HAP-1 (cell line): ENCODE measurements at places on chromosomes 13 and 19.

DNA sequence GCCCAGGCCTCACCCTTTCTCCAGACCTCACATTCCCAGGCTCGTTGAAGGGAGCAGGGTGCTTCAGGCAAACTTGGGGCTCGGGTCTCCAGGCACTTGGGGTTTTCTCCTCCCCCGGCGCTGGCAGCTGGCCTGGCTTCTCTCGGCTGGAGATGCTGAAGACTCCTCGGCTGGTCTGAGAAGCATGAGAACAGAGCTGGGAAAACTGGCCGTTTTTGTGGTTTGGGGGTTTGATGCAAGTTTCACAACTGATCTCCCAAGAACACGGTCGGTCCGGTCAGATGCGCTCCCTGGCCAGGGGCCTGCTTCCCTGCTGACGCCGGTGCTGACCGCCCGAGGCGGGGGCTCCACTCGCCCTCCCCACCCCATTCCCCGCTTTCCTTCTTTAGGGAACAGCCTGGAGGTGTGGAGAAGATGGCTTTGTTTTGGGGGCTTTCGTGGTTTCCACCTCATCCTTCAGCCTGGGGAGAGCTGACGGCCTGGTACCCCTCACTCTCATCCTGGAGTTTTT is 35.3 kb downstream of the CEBPA start:
- no peak for DNase-seq

GRCh38 chr13:35881360-35881759 is 249.8 kb downstream of the DCLK1 start:
- DNase-seq, result no peak

DNA sequence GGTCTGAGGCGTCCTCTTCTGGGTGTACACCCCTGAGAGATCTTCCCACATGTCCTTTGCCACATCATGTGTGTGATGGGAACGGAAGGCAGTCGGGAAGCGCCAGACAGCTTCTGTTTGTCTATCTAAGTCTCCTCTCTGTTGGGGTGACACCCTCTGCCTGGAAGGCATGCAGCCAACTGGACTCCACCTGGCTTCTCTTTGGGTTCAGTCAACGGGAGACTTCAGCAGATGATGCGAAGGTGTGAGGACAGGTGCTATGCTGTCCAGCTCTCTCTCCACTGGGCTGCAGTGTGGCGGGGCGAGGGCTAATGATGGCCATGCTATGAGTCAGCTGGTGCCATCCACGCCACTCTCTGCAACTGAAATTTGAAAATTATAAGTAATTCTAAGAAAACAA is 14.3 kb upstream of the SBK3 start:
- no peak for DNase-seq

DNA sequence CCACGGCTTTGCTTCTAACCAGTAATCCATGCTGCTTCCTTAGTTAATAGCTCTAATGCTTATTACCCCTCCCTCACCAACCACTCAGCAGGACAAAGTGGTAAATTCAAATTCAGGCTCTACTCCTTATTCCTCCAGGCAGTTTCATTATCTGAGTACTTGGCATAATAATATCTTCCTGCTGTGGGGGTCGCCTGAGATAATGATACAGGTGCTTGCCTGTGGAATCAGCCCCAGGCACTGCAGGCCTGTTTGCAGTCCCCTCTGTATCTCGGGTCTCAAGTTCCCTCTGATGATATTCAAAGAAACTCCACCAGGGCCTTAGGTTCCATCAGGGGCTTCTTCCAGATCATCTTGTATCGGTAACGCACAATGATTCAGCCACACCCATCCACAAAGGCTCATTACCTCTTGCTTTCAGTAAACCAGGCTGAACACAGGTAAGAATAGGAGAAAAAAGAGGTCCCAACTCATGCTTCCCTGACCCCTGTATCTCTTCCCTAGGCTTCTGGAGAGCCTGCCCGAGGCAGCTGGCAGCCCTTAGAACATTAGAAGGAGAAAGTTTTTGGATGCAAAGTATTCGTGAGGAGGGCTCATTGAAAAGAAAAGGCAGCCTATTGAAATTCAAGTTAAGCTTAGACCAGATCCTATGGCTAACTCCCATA is 14.3 kb upstream of the FOXO1 start:
- DNase-seq, result peak; percentile 66

- DNase-seq, result no peak
These were observed 5.6 kb downstream of the PPP1R15A start for GRCh38 chr19:48877855-48878195.

GRCh38 chr13:60431108-60431700 is 34.2 kb downstream of the TDRD3 start:
- DNase-seq, result peak; percentile 64

DNA sequence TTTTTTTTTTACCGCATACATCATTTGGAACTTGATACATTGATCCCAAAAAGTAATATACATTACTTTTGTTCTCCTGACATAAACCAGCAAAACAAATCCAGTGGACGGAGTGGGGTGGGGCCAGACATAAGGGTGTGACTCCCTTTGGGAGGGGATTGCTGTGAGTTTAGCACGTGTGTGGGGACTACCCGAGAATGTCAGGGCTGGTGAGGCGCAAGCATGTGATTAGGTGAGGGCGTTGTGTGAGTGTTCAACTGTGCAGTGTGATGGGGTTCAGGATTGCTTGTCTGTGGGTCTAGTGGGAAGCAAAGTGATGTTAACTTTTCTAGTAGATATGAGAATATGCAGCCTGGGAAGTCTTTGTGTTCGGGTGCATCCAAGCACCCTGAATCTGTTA is 468.0 kb downstream of the TSHZ3 start:
- DNase-seq, result no peak

GRCh38 chr13:112065521-112065866 is 1.5 kb upstream of the SOX1 start:
- DNase-seq, result no peak

- DNase-seq, result no peak
These were observed 64.0 kb upstream of the SOX21 start for GRCh38 chr13:94776300-94776699.

- DNase-seq, result no peak
These were observed 62.2 kb downstream of the DCLK1 start for GRCh38 chr13:36068991-36069390.

DNA sequence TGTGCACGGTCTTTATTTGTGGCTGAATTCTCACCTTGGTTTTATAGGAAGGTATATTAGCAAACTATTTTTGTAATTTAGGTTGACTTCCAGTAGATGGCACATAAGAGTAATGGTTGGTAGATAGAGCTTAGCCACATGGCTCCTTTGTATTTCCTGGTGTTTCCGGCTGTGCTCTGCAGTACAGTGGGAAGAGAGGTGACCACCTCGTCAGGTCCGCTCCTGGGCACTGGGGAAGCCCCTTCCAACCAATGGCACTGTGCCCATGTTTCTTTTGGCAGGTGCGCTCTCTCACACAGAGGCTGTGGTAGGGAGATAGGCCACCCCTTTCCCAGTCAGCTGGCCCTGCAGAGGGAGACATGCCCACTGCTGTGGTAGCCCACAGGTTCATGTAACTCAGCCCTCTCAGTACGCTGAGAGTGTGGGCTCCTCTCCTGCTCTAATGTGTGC is 74.3 kb upstream of the ATP12A start:
- DNase-seq, result peak; percentile 35

- DNase-seq, result peak; percentile 8
These were observed 46.7 kb downstream of the ZNF846 start for GRCh38 chr19:9721861-9722260.

DNA sequence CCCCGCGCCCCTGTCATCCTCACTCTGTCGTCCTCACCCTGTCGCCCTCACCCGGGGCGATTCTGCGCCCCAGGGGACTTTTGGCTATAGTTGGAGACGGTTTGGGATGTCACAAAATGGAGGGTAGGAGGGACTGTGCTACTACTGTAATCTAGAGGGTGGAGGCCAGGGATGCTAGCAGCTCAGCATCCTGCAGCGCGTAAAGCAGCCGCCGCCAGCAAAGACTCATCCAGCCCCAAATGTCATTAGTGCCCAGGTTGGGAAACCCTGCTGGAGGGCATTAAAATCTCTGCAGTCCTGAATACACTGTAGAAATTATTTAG is 362 bp downstream of the ZNF557 start:
- no peak for DNase-seq

DNA sequence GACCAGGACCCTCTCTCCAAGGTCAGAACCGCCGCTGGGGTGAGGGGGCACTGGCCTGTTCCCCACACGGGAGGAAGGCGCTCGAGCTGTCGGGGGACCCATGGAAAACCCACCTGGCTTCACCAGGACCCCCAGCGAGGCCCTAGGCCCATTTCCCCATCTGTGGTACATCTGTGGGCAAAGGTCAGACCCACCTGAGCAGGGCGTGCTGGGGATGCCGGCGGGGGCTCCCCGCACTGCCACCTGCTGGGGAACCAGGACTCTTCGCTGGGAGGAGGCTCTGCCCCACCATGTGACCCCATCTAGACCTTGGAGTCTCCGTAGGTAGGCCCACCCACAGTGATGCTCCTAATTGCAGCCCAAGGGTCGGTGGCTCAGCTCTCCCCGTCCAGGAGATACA is 511 bp downstream of the WDR88 start:
- DNase-seq, result no peak

- DNase-seq, result no peak
These were observed 51.9 kb downstream of the SLAIN1 start for GRCh38 chr13:77749344-77749880.

GRCh38 chr19:50322931-50323781 is 6.0 kb downstream of the KCNC3 start:
- DNase-seq, result no peak

DNA sequence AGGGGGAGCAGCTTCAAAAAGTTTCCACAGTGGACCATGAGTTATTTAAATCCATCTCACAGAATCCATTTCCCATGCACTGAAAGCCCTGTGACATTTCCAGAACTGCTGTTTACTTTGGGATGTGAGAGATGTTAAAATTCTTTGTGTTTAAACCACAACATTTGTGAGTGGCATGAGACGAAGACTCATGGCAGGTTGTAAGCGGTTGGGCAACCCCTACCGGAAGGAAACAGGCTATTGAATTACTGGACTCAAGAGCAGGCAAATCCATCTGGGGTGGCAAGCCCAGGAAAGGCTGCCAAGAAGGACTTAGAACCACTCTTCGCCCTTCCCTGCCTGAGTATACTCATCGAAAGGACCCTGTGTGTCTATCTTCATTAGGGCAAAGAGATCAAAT is 22.3 kb upstream of the CLDN10 start:
- no peak for DNase-seq

GRCh38 chr19:30659638-30660037 is 287.5 kb downstream of the ZNF536 start:
- no peak for DNase-seq

DNA sequence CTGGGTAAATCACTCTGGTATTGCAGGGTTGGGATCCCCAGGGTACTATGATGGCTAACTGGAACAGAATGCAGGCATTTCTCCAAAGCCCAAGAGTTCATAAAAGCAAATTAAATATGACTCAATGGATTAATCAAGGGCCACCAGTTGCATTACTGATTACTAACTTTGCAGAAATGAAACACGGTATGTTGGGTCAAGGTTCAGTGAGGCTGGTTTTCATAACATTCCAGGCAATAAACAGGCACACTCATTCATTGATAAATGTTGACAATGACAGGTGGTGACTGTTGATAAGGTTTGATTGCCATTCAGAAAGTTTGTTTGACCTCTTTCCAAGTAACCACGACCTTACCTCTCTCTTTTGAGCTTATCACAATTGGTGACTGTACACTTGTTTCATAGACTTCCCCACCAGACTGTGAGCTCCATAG is 506 bp upstream of the AP1M1 start:
- no peak for DNase-seq

- DNase-seq, result no peak
These were observed 994 bp downstream of the CCDC194 start for GRCh38 chr19:17393002-17393401.

GRCh38 chr13:52599037-52599847 is 43.0 kb upstream of the HNRNPA1L2 start:
- DNase-seq, result peak; percentile 68

- no peak for DNase-seq
These were observed 32.2 kb downstream of the TMEM161A start for GRCh38 chr19:19106056-19106551.

DNA sequence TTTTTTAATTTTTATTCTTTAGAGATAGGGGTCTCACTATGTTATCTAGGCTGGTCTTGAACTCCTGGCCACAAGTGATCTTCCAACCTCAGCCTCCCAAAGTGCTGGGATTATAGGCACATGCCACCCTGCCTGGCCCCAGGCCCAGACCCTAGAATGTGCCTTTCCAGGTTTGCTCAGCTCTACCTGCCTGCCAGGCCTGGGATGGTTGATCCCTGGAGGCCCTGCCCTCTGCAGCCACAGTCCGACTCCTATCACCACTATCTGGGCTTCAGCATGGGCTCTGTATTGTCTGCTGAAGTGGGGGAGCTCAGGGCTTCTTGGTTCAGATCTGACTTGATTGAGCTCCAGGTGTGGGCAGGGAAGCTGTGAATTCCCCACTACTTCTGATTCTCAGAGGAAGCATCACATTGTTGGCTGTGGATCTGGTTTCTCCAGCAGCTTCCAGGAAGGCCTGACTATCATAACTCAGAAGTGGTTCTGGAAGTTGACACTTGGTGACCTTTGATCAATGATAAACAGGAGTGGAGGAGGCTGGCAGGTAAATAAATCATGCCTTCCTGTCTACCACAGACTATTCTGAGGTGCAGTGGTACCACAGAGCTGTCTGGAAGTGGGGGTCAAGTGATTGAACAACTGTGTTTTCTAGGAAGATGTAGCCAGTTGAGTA is 71.9 kb downstream of the OLFM4 start:
- DNase-seq, result no peak

DNA sequence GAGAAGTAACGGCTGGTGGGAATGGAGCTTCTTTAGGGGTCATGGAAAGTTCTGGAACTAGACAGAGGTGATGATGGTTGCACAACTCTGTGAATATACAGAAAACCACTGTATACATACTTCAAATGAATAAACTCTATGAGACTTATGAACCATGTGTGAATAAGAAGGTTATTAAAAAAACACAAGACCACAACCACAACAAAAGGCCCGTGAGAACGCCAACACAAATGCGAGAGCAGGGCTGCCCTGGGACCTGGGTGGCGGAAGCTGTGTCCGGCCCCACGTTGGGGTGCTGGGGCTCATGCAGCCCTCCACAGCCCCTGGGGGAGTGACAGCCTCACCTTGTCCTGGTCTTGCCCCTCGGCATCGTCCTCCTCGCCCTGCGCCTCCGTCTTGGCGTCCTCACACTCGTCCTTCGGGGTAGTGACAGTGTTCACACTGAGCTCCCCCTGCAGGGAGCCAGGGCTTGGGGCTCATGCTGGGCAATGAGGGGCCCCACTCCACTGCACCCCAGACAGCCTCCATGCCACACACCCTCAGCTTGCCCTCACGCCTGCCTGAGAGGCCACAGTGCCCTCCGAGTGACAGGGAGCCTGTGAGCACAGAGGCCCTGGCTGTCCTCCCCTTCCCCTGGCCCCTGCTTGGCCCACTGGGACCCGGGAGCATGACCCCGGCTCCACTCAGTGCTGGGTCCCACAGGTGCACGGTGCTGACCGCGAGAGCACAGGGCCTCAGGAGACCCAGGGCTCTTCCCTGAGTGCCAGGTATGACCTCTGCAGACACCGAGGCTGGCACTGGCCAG is 16.0 kb downstream of the IZUMO4 start:
- no peak for DNase-seq
